8988T (cell line): ENCODE measurements at places on chromosomes 7 and 10.

- no peak for DNase-seq
These were observed 161.4 kb upstream of the MDFIC start for GRCh38 chr7:114760477-114760876.

- DNase-seq = peak; percentile 16
These were observed 593 bp downstream of the CDK13 start for GRCh38 chr7:39950473-39951225.

- DNase-seq = no peak
These were observed 259.5 kb upstream of the SLC26A5 start for GRCh38 chr7:103705542-103705941.

DNA sequence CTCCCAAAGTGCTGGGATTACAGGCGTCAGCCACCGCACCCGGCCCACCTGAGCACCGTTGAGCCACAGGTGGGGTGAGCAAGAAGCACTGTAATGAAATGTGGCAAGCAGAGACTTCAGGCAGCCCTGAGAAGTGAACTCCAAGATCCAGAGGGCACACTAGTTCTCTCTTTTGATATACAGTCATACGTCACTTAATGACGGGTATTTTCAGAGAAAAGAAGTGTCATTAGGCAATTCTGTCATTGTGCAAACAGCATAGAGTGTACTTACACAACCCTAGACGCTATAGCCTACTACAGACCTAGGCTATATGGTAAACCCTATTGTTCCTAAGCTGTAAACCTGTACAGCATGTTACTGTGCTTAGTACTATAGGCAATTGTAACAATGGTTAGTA is 7.9 kb downstream of the PANK1 start:
- DNase-seq = no peak

DNA sequence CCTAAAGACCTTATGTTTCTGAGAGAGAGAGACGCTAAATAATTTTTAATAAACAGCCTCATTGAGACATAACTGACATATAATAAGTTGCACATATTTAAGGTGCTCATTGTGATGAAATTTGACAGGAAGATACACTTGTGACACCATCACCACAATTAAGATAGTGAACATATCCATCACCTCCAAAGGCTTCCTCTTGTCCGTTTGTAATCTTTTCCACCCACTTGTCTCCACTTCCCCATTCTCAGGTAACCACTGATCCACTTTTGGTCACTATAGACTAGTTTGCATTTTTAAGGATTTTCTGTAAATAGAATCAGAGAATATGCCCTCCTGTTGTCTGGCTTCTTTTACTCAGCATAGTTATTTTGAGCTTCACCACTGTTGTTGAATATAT is 195.1 kb upstream of the WDR11 start:
- no peak for DNase-seq

DNA sequence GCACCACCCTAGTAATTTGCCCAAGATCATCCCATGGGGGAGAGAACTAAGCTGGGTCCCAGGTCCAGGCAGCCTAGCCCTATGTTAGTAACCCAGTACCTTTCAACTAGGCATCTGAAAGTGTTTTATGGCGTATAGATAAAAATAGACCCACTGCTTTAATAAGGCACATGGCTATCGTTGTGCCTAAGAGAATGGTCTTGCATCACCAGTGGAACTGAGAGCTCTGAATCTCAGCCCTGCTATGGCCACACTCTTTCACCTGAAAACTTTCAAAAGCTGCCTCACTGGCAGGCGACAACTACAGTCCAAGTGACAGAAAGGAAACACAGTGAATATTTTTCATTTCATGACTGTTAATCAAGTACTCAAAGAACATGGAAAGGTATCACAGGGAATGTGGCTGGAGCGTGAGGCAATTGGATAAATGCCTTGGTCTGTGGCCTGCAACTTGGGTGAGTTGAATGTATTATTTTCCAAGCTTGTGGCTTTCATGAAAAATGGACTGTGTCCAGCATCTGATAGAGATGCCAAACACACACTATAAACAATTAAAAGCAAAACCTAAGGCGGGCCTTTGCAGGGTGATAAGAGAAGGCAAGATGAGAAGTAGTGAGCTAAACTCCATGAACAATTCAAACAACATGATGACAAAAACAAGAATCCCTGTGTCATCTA is 18.0 kb upstream of the SFMBT2 start:
- DNase-seq = no peak

GRCh38 chr10:84088626-84089025 is 50.7 kb upstream of the GHITM start:
- no peak for DNase-seq

- DNase-seq = no peak
These were observed 1.2 kb upstream of the AMPH start for GRCh38 chr7:38632411-38632810.

DNA sequence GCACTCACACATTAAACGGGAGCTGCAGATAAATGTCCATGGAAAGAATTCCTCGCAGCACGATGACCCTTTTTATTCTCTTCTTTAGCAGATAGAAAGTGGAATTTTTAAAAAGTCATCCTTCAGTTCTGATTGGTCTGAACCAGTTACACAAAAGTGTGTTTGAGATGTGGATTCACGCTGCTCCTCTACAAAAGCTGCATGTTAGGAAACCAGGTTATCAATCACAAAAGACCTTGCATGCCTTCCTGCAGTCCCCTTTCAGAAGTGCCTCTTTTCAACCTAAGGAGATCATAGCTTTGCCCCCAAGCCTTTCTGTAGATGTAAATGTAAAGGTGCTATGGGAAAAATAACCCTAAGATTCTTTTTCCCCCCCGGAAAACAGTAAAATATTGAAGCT is 299.7 kb downstream of the PLXDC2 start:
- DNase-seq = no peak

GRCh38 chr7:36306722-36307121 is 82.9 kb upstream of the ANLN start:
- no peak for DNase-seq

- DNase-seq = no peak
These were observed 4.1 kb upstream of the PCLO start for GRCh38 chr7:83166781-83167180.

GRCh38 chr7:66308411-66308810 is 103.3 kb downstream of the TPST1 start:
- DNase-seq = no peak

GRCh38 chr7:137741443-137741842 is 105.3 kb downstream of the DGKI start:
- DNase-seq = no peak

GRCh38 chr7:81887098-81888090 is 117.5 kb upstream of the HGF start:
- DNase-seq = no peak

GRCh38 chr7:129122078-129122750 is 22.3 kb upstream of the TSPAN33 start:
- DNase-seq = no peak

GRCh38 chr7:26187380-26188205 is 13.0 kb downstream of the HNRNPA2B1 start:
- DNase-seq = no peak

- DNase-seq = no peak
These were observed 94.2 kb downstream of the CD36 start for GRCh38 chr7:80732630-80733029.

DNA sequence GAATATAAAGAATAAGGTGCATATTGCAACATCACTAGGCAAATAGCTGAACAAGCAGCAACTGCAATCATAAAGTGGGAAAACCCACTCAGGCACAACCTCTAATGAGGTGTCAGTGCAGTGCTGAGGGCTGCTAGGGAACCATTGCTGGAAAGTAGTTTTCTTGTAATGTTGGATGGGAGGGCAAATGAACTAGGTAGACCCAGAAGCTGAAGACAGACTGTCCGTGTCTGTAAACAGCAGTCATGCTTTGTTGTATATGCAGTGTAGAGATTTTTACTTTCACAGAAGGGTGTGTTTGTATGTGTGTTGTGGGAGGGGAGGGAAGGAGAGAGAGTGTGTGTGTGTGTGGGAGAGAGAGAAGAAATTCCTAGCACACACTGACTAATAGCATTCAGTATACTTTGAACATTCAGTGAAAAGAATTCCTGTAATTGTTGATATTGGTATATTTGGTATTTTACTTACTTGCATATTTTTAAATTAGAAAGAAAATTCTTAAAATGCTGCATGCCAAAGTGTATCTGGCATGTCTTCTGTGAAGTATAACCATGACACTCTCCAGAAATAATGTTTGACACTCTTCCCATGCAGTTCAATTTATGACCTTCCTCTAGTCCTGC is 28.8 kb downstream of the ITGB8 start:
- no peak for DNase-seq

DNA sequence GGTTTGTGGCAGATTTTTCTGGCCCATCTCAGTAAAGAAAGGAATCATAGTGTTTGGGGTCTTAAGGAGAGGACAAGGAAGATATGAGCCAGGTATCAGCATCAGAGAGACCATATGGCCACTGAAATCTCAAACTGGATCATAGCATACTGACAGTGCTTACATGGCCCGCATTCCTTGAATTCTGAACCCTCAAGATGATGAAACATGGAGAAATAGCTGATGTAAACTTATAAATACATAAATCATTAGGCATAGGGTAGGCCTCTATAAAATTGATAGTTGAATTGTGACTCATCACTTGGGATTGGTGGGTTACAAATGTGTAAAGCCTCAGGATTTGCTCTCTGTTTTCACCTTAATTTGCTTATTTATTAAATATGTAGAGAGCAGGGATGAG is 688.5 kb downstream of the CNTNAP2 start:
- no peak for DNase-seq

- DNase-seq = no peak
These were observed 23.0 kb upstream of the CEP41 start for GRCh38 chr7:130463553-130464434.

DNA sequence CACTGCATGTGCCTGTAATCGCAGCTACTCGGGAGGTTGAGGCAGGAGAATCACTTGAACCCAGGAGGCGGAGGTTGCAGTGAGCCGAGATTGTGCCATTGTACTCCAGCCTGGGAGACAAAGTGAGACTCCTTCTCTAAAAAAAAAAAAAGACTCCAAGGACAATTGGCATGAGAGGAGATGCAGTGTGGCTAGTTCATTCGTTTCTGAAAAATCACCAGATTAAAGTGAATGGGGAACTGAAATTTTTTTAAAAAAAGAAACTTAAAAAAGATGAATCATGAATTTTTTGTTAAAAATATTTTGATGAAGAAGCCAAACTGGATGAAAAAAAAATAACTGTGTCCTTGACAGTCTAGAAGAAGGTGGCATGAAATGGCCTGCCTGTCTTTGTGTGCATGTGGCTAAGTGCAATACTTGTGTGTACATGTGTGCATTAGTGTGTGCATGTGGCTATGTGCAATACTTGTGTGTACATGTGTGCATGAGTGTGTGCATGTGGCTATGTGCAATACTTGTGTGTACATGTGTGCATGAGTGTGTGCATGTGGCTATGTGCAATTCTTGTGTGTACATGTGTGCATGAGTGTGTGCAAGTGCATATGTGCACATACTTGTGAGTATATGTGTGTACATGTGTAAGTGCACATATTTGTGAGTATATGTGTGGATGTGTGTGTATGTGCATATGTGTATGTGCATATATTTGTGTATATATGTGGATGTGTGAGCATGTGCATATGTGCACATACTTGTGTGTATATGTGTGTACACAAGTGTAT is 391.7 kb upstream of the KLF6 start:
- no peak for DNase-seq

GRCh38 chr7:103532955-103533354 is 86.9 kb upstream of the SLC26A5 start:
- DNase-seq = no peak

DNA sequence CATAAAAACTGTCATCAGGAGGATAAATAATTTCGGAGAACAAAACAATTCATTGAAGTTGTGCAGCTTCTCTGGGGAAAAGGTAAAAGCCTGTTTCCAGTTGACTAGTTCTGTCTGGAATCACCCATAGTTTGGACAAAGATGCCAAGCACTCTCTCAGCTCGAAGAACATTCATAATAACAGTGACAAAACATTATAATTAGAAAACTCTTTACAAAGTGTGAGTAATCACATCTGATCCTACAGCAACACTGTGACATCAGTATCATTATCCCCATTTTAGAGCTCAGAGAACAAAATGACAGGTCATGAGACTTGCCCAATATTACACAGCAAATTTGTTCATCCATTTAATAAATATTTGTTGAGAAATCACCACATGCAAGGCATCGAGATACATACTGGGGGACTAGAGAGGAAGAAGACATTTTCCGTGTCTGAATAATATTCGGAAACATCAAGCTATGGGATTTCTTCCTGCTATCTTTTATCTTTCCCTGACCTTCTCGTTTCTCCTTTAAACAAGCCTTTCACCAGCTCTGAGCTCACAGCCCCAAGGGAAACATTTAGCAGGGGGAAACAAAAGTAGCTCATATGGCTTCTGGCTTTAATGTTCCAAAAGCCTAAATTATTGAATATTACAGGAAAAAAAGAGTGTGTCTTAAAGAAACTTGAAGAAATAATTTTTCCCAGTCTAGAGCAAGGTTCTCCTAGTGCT is 123.3 kb upstream of the GHITM start:
- DNase-seq = no peak

DNA sequence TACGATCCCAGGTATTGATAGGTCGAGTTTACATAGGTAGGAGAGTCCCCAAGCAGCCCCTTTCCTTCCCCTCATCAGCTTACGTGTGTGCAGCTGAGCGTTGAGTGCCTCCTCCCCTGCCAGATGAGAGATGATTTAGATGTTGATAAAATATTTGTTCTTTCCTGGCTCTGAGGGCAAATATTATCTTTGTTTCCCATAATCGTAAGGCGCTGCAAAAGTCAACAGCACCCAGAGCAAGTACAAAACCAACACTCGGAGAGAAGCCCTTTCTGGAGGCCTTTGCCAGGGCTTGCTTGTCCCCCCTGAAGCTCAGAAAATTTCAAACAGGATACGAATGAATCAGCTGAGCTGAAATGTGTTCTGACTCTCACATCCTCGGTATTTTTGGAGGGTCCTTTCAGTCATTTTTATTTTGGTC is 683.2 kb downstream of the LRMDA start:
- DNase-seq = no peak

GRCh38 chr10:87767253-87767652 is 50.8 kb downstream of the ATAD1 start:
- no peak for DNase-seq

- no peak for DNase-seq
These were observed 5.7 kb downstream of the PRSS1 start for GRCh38 chr7:142754681-142755575.

DNA sequence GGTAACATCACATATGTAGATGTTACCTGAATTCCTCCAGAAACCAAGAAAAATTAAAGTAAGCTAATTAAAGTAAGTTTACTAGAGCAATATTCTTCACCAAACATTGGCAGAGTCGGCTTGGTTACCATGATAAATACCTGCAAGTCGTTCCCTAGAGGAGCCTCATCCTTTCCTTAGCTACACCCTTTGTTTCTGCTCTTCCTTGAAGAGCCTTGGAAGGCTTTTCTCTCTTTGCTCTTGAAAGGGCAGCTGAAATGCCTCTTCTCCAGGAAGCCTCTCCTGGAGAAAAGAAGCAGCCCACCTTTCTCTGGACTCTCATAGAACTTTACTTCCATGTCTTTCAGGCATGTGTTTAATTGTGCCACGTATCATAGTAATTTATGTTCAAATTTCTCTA is 34.9 kb upstream of the CALD1 start:
- no peak for DNase-seq

- DNase-seq = no peak
These were observed 272.4 kb downstream of the ADARB2 start for GRCh38 chr10:1464881-1465417.

- no peak for DNase-seq
These were observed 535 bp downstream of the ASAH2B start for GRCh38 chr10:50740293-50740648.
